ENCODE measurements at places on chromosomes 2 and 18. TPM values are rescaled to one million over a fixed set of nuclear protein-coding genes. Genes with fewer than 3 reads are reported as not detected.

- no peak for DNase-seq
Observed at GRCh38 chr18:23643815-23644490, 18.8 kb downstream of the ANKRD29 start.

GRCh38 chr2:142104134-142104758 is 26.6 kb downstream of the LRP1B start:
- DNase-seq, result no peak

IL1F10 gene
- not detected for total RNA-seq

DNA sequence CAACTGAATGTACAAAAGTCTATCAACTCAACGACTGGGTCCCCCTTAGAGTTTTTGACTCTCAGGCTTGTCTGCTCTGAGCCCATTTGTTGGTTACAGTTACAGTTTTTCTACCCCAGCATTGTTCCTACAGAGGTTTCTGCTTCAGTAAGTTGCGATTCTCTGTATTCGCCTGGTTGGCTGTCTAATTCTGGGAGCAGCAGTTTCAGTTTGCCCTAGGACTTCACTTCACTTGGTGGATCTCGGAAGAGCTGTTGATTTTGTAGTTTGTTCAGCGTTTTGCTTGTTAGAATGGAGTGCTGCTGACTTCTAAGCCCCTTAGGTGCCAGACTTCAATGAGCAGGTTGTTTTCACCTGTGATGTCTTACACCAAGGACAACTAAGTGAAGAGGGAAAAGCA is 296.5 kb upstream of the EPAS1 start:
- DNase-seq, result no peak

- DNase-seq, result no peak
Observed at GRCh38 chr2:187434342-187434785, 13.7 kb downstream of the CALCRL start.

TNFAIP6 gene
- total RNA-seq, result 3.2 TPM

FZD7 gene
- total RNA-seq, result 44.5 TPM

NTSR2 gene
- not detected for total RNA-seq

DNA sequence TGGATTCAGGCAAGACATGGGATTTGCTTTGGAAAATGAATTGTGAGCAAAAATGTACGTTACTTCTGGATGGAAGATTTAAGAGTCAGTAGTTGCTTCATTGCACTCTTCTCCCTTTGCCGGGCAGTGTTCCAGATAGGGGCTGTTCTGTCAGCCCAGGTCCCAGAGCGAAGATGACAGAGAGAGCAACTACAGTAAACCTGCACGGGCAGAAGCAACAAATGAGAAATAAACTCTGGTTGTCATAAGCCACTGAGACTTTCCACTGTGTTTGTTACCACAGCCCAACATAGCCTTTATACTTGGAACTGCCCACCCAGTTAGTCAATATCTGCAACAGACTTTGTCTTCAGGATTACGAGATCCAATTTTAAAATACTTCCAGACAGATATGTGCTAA is 83.3 kb downstream of the CACNB4 start:
- DNase-seq, result no peak

GRCh38 chr2:124241-124880 is 78.1 kb upstream of the FAM110C start:
- no peak for DNase-seq

CRYBA2 gene
- total RNA-seq, result not detected

- no peak for DNase-seq
Observed at GRCh38 chr2:145685383-145686050, 1165.6 kb upstream of the ZEB2 start.

DNA sequence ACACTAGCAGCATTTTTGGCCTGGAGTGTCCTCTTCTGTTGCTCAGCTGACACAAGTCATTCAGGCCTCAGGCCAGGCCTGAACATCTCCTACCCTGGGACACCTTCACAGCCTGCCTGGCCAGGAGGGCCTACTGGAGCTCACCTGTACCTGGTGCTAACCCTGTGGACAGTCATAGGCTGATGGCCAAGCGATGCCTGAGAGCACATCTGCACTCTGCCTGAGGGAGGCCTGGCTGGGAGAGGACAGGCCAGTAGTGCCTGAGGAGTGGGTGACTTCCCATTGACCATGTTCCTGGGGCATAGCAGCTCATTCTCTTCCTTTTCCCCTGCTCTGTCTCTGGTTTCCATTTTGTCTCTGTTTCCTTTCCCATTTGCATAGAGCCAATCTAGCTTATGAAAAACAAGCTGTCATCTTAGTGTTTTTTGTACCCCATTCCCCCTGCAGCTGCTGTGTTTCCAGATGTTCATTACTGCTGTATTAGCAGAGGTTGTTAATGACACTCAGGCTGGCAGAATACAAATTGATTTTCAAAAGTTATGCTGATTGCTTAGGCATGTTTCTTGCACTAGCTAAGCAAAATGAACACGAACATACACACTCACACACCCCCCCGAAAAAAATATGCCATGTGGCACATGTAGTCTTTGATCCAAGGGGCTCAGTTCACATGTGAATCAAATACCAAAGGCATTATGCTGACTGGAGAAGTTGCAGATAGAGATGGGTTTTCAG is 149.7 kb upstream of the HS6ST1 start:
- DNase-seq, result no peak

- no peak for DNase-seq
Observed at GRCh38 chr2:205274801-205275200, 407.5 kb upstream of the NRP2 start.

GRCh38 chr2:214881647-214882202 is 72.2 kb upstream of the BARD1 start:
- DNase-seq, result no peak

GRCh38 chr2:68448671-68449653 is 18.1 kb downstream of the FBXO48 start:
- no peak for DNase-seq

DNA sequence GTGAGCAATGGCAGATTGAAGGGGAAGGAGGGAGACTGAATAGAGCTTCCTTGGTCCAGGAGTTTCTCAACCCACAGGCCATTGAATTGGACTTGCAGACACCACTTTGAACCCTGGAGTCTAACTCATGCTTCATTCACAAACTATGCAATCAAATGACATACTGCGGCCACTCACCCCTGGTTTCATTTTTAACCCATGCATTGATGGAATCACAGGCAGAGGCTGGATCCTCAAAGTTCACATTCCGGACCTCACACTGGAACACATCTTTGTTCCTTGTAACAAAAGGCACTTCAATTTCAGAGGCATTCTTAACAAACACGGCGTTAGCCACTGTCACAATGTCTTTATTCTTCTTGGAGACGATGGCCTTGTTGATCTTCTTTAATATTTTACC is 40.7 kb downstream of the MRPL44 start:
- DNase-seq, result no peak

POMC gene
- 5.3 TPM for total RNA-seq

- no peak for DNase-seq
Observed at GRCh38 chr2:232621186-232621585, 12.2 kb upstream of the EFHD1 start.

DNA sequence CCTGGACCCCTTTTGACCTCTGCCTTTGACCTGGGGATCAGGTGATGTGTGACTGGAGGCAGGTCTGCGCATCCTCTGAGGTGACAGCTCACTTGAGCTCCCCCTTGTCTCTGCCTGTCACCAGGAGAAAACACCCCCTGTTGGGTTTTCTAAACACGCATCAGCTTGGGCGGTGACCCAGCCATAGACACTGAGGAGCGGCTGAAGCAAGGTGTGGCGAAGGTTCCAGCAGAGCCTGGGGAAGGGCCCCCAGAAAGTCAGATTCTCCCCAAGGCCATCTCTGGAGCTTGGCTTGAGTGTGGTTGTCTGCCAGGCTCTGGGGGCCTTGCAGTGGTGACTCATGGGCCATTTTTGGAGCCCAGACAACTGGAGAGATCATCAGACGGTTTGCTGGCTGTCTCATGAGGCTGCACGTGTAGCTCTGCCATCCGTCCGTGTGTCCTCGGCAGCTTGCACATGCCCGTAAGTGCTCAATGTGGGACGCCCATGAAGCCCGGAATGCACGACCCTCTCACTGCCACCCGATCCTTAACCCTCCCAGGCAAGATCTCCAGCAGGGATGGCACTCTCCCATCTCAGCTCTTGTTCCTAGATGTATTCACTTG is 29.4 kb downstream of the SIX3 start:
- no peak for DNase-seq

Measured in heart right ventricle (tissue), 16 donors.